ENCODE measurements at places on chromosomes 2 and 18.
A peak's percentile ranks its signal among the peaks of the same experiment; 100 is the strongest.

DNA sequence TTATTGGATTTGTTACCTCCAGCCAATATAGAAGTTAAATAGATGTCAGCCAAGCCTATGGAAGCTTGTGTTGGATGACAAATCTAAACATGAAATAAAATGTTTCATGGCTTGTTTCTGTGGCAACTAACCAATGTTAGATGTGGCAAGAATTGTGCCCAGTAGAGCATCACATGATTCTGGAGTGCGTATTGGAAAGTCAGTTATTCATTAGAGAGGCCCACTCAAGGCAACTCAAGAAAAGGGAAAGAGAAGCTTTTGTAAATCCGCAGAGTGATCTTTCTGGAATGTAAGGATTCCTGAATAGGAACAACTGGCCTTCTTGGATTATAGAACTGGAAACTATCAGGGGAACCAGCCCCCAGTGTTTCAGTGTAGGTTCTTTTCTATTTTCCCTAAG lies 162.9 kb downstream of the TMEM247 start:
- DNase-seq = no peak

GRCh38 chr2:239790721-239791120 lies 234.4 kb downstream of the NDUFA10 start:
- no peak for DNase-seq

DNA sequence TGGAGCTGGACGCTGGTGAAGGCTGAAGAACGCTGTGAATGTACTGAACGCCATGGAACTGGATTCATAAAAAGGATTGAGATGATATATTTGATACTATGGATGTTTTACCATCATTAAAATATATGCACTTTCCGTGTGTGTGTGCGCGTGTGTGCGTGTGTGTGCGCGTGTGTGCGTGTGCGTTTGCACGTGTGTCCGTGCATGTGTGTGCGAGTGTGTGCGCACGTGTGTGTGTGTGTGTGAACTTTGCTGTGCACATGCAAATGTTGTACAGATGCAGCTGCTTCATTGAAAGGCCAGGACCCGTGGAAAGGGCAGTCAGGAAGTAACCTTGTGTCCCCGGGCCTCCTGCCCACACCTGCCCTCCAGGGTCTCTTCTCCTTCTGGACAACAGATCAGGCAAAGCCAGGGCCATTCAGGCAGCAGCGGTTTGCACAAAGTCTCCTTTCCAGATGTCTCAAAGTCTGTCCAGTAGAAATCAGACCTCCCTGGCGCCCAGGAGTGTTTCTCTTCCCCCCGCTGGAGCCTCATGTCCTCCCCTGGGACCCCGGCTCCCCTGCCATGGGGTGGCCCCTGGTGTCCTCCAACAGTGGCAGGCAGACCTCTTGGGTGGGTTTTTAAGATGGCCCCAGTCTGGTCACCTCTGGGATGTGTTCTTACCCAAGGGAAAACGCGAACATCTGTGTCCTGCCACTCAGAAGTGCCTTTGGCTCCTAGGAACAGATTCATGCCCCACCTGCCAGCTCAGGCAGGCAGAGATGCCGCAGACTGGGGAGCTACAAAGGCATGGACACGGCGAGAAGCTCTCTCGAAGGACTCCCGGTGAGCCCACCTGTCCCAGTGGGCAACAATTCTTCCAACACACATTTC lies 86.1 kb upstream of the GPC1 start:
- no peak for DNase-seq

DNA sequence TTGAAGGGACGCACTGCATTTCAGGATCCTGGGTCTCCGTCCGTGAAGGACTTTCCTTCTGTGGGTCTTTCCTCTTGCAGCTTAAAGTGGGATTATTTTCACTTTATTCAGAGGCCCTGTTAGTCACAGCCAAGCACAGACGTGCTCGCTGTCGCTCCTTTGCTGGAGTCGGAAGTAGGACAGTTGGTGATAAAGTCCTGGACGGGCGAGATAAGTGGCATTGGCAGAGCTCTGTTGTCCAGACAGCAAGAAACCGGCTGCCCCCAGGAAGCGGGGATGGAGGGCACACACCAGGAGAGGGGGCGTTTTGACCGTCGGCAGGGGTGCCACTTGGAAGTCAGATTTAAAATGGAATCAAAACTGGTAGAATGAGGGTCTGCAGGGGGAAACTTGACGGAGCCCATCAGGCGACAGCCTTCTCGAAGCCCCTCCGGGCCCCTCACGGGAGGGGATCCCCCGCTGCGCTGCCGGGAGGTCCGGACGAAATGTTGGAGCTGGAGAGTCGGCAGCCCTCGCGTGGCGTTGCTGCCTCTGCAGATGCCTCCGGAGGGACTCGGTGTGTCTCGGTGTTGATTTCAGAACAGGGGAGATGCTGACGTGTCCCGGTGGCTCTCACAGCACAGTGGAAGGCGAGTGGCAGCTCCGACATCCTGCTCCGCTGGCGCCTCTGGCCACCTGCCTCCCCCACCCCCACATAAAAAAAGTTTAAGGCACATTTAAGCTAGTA lies 124.2 kb downstream of the NFATC1 start:
- no peak for DNase-seq

DNA sequence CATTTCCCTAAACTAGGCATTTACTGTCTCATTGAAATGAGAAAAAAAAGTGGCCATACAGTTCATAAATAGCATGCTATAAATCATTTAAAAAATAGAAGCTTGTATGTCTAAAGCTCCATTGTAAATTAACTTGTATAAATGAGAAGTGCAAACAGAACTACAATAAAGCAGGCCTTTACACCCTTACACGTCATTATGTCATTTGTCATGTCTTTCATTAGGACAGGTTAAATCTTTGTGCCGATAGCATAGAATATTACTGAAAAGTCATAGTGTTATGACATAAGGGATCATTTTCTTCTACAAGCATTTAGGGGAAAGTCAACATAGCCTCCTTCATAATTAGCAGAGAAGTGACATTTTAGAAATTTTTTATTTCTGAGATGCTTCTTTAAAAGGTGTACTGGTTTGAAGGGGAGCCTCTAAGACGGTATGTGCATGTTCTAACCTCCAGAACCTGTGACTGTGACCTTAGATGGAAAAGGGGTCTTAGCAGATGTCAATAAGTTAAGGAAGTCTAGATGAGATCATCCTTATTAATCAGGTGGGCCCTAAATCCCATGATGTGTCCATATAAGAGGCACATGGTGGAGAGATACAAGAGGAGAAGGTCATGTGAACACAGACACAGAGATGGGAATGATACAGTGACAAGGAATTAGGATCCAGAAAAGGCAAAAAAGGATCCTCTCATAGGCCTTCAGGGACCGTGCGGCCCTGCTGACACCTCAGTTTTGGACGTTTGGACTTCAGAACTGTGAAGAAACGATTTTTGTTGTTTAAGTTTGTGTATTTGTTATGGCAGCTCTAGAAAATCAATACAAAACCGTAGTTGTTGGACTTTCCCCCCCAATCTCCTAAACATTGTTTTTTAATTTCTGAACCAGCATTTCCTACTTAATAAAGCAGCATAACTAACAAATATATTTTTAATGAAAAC lies 863.7 kb downstream of the MBD2 start:
- no peak for DNase-seq

GRCh38 chr18:79940814-79941472 lies 10.5 kb downstream of the SLC66A2 start:
- no peak for DNase-seq

GRCh38 chr18:69230204-69230603 lies 170.5 kb upstream of the DOK6 start:
- no peak for DNase-seq

GRCh38 chr2:215391531-215391930 lies 44.3 kb downstream of the FN1 start:
- no peak for DNase-seq

GRCh38 chr18:9898792-9899549 lies 13.2 kb downstream of the TXNDC2 start:
- peak; percentile 49 for DNase-seq

DNA sequence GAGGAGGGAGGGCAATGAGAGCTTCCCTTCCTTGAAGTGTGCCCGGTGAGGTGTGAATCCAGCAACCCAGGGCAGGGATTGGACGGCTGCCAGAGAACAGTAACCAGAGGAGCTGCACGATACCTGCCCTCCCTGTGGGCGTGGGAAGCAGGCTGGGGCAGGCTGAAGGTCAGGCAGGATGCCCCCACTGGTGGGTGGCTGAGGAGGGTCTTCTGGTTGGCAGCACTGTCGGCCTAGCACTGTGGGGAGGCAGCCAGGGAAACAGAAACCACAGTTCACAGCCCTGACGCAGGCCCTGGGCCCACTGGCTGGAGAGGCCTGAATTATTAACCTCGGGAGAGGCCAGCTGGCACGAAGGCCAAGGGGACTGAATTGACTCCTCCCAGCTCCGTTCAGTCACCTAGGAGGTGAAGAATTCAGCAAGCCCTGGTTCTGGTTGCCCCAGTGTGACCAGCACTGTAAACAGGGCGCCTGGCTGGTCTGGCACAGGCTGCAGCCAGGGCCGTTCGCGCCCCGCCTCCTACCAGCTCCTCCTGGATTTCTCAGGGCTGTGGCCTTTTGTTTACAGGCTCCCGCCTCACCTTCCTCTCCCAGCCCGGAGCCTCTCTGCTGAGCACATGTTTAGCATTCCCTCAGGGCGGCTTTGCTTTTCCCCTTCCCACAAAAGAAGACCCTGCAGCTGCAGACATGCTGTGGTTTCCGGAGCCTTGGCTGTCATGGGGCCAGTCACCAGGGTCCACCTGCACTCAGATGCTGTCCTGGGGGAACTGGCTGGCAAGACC lies 97.8 kb downstream of the B3GNT2 start:
- peak; percentile 31 for DNase-seq

DNA sequence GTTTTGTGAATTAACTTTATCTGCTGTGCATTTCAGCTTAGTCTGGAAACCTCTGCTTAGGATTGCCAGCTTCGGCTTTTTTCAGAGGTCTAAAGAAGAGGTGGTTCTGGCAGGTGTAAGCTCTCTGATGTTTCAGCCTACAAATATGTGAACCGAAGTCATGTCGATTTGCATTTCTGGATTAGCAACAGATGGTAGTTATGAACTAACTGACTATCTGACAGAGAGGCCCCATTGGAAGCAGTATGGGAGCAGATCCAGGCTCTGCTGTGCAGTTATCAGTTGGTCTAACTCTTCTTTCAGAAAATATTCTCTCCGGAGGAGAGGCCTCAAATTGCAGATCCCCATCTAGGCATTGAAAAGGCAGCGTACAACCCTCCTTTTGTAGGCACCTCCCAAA lies 32.7 kb upstream of the SPRED2 start:
- DNase-seq = peak; percentile 49

DNA sequence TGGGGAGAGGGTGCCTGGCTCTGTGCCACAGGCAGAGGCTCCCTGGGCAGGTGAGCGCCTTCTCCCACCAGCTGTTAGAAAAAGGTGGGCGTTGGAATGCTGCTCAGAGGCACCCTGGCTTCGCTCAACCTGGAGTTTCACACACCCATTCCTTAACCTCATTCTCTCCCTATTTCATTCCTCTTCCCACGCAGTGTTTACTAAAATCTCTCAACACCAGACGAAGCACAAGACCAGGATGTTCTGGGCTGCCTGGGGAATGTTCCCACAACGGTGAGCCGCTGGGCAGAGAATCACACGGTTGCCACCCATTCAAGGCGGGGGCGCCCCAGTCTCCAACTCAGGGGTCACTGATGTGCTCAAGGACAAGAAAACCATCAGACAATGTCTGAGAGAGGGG lies 64.5 kb downstream of the TGFA start:
- DNase-seq = no peak

DNA sequence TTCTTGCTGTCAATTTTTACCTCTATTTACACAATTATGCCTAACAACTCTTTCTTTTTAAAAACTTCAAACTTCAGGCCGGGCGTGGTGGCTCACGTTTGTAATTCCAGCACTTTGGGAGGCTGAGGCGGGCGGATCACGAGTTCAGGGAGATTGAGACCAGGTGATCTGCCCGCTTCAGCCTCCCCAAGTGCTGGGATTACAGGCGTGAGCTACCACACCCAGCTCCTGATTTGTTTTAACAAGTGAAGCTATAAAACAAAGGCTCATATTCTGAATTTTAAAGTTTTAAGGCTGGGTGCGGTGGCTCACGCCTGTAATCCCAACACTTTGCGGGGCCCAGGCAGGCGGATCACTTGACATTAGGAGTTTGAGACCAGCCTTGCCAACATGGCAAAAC lies 15.5 kb downstream of the PTPN2 start:
- no peak for DNase-seq

DNA sequence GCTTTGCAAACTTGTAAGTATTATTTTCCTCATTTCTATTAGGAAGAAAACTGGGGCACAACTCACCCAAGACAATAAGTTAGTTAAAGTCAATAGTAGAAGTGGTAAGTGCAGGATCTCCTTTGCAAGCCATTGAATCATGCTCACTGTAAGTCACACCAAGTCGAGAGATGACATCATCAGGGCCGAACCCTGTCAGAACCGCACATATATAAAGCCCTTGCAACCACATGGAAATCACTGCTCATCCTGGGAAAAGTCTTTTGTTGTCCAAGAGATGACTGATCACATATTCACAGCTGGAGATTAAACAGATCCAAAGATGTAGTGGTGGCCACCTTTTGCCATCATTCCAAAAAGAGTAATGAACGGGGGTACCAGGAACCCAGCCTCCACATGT lies 484.8 kb upstream of the ID2 start:
- peak; percentile 24 for DNase-seq

- DNase-seq = no peak
These were observed 165.2 kb upstream of the EPC2 start for GRCh38 chr2:148479398-148479797.

DNA sequence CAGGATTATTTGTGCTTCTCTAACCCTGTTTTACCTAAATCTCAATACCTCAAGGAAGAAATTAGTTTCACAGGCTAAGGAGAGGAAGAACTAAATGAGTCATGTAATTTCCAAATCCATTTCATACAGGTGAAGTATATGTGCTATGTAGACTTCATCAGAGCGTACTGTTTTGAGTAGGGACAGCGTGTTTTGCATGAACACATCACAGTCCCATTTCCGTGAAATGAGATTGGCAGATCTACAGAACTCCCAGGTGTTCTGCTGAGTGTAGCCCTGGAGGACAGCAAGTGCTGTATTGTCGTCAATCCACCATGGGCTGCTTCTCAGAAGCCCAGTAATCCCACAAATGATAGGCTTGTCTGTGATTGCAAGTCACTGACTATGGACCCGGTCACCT lies 97.7 kb downstream of the XRCC5 start:
- no peak for DNase-seq

DNA sequence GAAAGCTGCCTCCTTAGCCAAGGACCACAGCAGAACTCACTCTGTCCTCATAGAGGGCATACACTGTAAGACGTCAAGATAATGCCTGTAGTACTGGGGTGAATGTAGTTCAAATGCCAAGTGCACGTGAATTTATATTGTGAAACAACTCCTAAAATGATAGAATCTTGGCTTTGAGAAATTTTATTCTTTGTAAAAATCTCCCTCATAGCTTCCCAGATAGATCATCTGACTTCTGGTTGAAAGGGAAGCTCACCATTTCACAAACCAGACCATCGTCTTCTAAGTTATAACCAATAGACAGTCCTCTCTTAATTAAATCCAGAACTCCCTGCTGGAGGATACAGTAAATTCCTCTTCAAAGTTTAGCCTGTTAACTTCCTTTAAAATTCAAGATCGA lies 110.9 kb upstream of the MSTN start:
- DNase-seq = peak; percentile 33

GRCh38 chr2:255195-255594 lies 8.6 kb downstream of the SH3YL1 start:
- DNase-seq = no peak

GRCh38 chr18:33231474-33232317 lies 208.8 kb downstream of the CCDC178 start:
- peak; percentile 65 for DNase-seq

Measured in GM03348 (cell line).